ENCODE measurements at places on chromosomes 6 and 20.

- DNase-seq = no peak
These were observed 199.8 kb downstream of the PLCB1 start for GRCh38 chr20:8331740-8332412.

GRCh38 chr6:106460481-106460880 is 100.0 kb downstream of the CRYBG1 start:
- no peak for DNase-seq

GRCh38 chr6:121584586-121585369 is 149.3 kb downstream of the GJA1 start:
- no peak for DNase-seq

DNA sequence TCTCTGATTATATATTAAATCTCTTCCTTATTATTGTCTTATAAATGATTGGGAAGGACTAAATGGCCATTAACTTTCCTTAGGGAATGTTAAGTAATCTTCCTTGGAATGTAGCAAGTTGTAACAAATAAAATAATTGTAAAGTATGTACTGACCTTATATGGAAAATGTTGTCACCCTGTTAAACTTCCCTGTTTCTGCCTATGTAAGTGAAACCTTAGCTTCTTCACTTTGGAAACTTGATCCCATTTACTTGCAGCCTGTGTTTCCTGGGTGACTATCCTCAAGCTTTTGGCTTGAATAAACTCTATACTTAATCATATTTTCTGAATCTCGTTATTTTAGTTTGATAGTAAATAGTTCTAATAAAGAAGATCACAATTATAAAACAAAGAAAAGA is 519.5 kb upstream of the PTCHD4 start:
- no peak for DNase-seq

DNA sequence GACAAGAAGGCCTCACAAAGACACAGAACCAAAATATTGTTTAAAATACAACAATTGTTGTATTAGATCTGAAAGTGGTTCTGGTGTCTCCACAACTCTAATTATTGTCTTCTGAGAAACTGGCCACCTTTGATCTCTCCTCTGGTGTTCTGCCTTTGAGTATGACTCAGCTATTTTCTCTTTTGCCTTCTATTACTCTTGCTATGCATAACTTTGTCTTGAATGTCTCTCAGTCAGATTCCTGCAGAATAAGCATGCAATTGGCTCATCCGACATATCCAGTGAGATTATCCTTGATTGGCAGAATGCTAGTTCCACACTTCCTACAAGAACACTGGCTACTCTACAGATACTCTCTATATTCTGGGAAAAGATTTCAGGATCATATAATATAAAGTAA is 14.3 kb upstream of the EPM2A start:
- DNase-seq = no peak

GRCh38 chr6:143205991-143206390 is 145.3 kb downstream of the AIG1 start:
- DNase-seq = no peak

DNA sequence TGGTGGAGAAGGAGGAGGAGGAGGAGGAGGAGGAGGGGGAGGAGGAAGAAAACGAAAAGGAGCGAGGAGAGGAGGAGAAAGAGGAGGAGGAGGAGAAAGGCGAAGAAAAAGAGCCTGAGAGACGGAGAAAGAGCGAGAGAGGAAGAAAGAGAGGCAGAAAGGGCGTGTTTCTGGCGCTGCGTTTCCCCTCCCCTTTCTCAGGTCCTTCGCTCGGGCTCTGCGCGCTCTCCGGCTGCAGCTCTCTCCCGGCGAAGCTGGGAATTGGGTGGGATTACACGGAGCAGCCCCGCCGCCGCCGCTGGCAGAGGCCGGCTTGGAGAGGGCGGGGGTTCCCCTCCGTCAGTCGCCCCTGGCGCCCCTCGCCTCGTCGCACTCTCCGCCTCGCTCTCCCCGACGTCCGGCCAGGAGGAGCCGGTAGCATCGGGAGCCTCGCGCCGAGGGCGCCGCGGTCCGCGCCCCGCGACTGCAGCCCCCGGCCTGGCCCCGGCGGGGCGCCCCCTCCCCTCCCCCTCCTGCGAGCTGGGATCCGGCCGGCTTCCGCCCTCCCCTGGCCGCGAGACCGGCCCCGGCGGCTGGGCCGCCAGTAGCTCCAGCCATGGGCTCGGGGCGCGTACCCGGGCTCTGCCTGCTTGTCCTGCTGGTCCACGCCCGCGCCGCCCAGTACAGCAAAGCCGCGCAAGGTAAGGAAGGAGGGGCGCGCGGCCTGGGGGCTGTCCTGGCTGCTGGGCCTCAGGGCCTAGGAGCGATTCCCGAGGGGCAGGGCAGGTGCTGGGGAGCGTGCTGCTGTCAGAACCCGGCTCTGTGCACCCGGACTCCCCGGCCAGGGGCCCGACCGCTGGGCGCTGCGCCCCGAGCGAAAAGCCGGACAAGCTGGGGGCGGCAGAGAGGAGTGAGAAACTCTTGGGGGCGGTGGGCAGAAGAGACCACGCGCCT is at the start of gene SCUBE3:
Gene SCUBE3, plus strand, starts transcription at position 133 of the 933 bp plus-strand sequence. Its CDS starts 463 bp downstream, at position 596.
- DNase-seq = no peak

DNA sequence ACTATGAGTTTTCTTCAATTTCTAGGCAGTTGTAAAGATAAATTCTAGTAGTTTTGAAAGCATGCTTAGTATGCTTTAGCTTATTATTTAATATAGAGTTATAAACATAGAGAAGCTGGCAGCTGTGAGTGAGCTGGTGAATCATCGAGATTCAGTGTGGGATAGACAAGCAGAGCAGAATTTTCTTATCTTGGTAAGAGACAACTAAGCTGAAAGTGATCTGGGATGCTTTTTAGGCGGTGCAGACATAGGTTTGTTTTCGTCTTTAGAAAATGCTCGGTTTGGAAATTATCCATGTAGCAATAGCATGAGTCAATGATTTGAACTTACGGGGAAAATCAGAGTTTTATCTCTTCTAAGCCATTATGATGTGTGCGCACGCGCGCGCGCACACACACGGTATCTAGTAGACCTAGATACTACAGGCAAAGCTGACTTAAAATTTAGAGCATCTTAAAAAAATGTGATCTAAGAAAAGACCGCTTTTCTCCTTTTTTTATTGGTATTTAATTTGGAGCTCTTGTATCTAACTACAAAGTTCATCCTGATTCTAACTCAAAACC is 128.3 kb upstream of the MAP3K7 start:
- DNase-seq = no peak

GRCh38 chr6:26170951-26171841 is 84.0 kb downstream of the HFE start:
- no peak for DNase-seq

DNA sequence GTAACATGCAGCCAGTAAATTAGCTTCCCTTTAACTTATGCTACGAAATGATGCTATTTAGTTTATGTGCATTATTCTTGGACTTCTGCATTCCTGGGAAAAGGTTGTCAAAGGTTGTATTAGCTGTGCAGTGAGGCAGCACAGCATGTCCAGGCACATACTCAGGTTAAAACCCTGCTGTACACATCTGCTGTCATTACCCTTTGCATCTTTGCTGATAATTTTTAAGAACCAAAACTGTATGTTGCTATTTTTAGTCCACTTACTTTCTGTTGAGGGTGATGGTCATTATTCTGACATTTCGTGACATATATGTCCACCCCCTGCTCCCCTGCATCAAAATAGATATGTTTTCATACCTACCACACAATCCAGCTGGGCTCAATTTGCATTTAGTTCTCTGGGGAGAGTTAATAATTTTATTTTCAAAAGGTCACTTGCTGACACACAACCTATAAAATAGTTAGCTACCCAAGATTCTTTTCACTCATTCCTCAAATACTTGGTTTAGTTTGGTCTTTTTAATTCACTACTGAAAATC is 142.5 kb upstream of the SPACA1 start:
- no peak for DNase-seq

DNA sequence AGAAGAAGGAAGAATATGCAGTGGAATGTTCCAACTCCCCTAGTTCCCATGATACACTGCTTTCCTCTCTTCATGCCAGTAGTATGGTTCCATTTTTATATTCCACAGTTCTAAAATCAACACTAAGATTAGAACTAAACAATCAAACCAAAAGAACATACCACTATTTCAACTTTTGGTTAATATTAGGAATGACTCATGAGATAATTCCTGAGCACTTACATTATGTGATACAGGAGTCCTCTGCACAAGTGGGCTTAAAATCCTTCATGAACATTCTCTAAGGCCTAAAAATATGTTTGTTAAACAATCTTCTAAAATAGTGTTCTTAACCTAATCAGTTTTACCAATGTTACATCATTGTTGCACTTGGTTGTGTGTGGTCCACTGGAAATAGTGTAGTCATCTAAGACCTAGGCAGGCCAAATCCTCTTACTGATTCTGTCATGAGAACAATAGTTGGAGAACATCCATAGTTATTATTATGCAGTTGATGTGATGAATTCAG is 30.3 kb upstream of the RCAN2 start:
- no peak for DNase-seq

DNA sequence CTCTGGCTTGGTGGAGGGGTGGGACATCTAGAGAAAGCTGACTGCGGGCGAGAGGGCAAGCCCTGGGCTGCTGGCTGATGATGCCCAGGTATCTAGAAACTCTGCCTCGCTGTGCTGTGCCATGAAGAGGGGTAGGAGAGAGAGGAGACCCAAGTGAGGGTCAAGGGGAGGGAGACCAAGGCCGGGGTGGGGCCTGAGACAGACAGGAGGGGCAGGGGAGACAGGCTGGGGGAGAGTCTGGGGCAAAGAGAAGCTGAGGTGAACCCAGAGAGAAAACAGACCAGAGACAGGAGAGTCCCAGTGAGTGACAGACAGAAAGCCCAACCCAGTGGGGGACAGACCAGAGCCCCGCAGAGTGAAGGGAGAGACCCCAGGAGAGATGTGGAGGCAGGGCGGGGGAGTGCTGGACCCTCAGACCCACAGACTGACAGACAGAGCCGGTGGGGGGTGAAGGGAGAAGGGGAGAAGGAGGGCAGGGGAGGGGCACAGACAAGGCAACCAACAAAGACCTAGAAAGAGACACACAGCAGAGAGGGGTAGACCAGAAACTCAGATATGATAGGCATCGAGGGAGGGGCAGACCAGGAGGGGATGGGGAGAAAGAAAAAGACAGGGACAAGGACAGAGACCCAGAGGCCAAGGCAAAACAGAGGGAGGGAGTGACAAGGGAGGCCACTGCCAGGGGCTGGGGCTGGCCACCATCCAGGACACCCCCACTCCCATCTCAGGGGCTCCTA is 5.9 kb downstream of the TEAD3 start:
- no peak for DNase-seq

GRCh38 chr20:38863024-38863851 is 57.7 kb downstream of the PPP1R16B start:
- DNase-seq = peak; percentile 68
